ENCODE measurements at places on chromosomes 7 and 10.

GRCh38 chr7:142412551-142413193, 154.8 kb upstream of the PRSS58 start:
- no peak for DNase-seq

- DNase-seq, result no peak
These were observed 219.4 kb downstream of the ABCA13 start for GRCh38 chr7:48390388-48391327.

- DNase-seq, result peak; percentile 43
These were observed 151.8 kb downstream of the SFMBT2 start for GRCh38 chr10:7258948-7259523.

- DNase-seq, result peak; percentile 25
These were observed 139.8 kb downstream of the FAM53B start for GRCh38 chr10:124604214-124605000.

DNA sequence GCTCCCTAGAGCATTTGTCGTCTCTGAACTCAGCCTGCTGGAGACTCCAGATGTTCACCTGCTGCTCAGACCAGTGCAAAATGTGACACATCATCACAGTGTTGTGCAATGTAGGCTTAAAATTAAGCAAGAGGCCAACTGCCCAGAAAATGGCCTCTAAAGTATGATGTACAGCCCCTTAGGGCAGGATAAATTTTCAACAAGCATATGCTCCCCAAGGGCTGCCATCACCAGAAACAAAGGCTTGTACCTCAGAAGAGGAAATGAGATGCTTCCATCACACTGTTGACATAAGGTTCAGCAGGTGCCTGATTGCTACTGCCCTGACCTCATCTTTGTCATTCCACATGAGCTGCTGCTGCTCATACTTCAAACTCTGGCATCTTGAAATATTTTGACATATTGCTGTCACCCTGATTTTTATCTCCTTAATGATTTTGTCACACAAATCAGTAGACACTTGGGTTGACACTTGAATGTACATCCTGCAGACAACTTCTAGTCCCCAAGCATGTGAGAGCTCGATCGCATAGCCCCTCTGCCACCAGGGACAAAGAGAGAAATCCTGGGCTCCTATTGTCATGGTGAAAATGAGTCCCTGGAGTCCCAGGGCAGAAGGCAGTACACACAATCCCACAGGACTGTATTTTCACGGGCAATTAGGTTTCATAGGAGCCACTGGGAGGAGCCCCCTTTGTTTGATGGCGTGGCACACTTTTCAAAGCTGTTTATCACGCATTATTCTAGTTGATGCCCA, 219.7 kb upstream of the STK17A start:
- DNase-seq, result no peak

- DNase-seq, result no peak
These were observed 217.1 kb downstream of the FAM107B start for GRCh38 chr10:14557567-14557966.

GRCh38 chr7:100189061-100189460, 11.3 kb downstream of the STAG3 start:
- DNase-seq, result no peak

GRCh38 chr10:43649185-43649523, 473 bp upstream of the ZNF32 start:
- DNase-seq, result no peak

GRCh38 chr7:7176406-7177043, 5.8 kb upstream of the C1GALT1 start:
- no peak for DNase-seq

- no peak for DNase-seq
These were observed 99.4 kb downstream of the BTRC start for GRCh38 chr10:101453318-101453717.

- DNase-seq, result no peak
These were observed 480.7 kb downstream of the TFEC start for GRCh38 chr7:115549910-115550309.

DNA sequence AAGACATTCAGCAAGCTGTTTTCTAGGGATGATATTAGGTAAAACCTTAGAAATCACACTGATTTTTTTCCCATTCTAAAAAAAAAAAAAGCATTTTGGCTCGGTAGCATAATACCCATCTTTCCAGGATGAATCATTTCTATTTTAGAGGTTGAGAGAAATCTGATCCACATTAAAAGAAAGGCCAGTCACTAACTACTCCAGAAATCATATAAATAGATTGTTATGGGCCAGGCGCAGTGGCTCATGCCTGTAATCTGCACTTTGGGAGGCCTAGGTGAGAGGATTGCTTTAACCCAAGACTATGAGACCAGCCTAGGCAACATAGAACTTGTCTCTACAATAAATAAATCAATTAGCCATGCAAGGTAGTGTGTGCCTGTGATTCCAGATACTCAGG, 164.3 kb downstream of the BAMBI start:
- DNase-seq, result no peak

DNA sequence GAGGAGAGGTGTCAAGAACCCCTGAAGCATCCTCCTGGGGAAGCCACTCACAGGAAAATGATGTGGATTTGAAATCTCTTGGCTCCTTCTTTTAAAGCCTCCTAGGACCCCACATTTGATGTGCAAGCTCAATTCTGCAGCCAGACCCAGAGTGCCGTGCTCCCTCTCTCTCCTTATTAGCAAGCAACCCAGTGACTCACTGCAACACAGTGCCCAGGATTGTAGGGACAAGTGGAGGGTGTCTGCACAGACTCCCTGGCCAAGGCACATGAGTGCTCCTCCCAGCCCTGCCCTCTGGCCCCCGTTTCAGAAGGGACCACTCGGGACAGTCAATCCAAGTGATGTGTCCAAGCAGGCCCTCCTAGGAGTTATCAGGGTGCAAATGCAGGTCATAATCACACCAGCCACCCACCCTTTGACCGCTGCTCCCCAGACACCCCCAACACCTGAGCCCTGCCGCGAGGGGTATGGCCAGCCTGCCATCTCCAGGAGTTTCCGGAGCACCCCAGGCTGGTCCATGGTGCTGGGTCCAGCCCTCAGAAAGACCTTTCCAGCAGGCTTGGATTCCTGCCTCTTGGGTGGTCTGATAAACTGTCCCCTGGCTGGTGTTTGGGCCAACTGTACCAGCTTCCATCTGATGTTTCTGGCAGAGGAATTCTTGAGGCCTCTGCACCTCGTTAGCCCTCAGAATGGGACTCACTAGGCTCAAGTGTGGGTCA, 54.5 kb upstream of the CXCL12 start:
- no peak for DNase-seq

- no peak for DNase-seq
These were observed 56.4 kb downstream of the BBS9 start for GRCh38 chr7:33185786-33186185.

DNA sequence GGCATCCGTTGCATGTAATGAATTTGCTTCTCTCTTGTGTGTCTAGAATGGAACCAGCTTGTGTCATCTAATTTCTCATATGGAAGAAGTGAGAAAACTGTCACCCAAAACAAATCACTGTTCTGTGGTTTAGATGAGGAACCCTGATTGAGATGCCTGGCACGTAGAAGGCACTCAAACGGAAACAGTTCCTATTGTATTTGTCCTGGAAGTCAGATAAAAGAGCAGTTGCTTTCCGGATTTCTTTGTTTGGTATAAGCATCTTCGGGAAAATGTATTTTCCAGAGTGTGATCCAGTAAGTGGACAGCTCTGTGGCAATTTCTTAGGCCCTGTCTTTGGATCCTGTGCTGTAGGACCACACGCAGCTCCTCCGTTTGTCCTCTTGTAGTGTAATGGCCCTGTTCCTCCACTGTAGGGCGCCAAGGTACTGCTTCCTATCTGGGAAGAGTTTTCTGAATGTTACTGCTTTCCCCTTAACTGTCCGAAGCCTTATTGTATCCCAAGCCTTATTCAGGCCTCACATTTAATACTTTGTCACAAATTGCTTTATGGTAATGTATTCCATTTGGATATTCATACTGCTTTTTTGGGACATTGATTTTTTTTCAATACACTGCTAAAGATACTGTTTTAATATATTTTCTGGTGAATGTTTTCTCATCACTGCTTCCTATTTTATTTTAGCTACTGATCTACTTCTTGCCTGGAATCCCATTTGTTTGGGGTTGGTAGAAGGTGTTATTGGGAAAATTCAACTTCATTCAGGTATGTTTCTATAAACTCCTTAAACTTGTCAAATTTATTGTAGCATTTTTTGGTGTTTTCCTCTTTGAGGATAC, 24.8 kb downstream of the INPP5F start:
- peak; percentile 75 for DNase-seq

- DNase-seq, result no peak
These were observed 106.9 kb upstream of the CSTF2T start for GRCh38 chr10:51806079-51806835.

DNA sequence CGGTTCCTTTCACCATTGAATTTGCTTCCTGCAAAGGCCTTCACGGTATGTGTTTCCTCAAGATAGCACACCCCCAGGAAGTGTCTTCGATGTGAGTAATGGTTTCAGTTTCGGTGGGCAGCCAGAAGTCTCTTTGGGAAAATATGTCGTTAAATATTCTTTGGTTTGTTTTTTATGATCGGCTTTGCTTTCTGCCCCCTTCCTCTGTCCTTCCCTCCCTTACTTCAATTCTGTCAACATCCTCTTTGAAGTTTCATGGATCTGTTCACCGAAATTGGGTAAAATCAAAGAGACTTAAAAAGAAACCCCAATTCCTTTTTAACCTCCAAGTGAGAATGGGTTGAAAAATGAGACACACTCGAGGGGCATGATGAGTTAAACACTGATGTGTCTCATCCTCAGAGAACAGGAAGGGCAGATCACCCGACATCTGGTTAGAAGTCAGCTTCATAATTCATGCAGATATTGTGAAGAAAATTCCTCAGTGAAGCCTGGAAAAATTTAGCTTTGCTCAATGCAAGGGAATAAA, 170.8 kb upstream of the HABP2 start:
- no peak for DNase-seq

GRCh38 chr7:91082852-91083495, 181.3 kb upstream of the FZD1 start:
- no peak for DNase-seq

GRCh38 chr10:35089611-35090161, 455 bp downstream of the CUL2 start:
- DNase-seq, result no peak

DNA sequence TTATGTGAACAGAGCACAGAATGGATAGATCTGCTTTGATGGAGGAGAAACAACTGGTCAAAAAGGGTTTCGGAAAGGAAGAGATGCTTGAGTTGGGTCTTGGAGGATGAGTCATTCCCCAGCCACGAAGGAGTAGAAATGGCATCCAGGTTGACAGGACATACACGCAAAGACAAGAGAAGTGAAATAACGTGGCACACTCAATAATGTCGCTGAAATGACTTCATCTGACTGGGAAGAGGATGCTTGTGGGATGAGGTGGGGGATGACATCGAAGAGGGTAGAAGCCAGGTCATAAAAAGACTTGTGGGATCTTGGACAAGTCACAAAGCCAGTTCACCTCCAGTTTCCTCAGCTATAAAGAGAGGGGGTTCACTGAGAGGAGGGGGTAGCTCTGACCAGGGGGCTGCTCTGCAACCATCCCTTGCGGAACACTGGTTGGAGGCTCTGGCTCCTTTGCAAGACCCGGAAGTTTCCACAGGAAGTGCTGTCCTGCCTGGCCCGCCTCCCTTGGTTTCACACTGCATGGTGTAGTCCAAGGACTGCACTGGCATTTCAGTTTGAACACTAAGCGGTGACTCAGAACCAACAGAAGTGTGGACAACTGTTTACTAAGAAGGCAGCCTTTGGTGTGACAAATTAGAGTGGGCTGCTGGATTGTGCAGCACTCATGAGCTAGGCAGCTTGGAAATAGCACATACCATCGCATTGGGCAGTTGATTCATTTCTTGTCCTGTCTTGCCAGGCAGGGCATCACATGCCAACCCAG, 189.9 kb upstream of the ADO start:
- no peak for DNase-seq

GRCh38 chr7:156480671-156481070, 159.9 kb upstream of the RNF32 start:
- DNase-seq, result no peak

GRCh38 chr10:73126343-73126742, 16.1 kb downstream of the NUDT13 start:
- no peak for DNase-seq

GRCh38 chr10:47440207-47440606, 43.7 kb downstream of the ANXA8 start:
- no peak for DNase-seq

- DNase-seq, result no peak
These were observed at the start of gene PRSS2 for GRCh38 chr7:142770661-142771352. PRSS2 (plus strand) TSS chr7:142770970; CDS start chr7:142770983, 13 bp downstream.

GRCh38 chr10:52451817-52452216, 137.7 kb downstream of the DKK1 start:
- no peak for DNase-seq

DNA sequence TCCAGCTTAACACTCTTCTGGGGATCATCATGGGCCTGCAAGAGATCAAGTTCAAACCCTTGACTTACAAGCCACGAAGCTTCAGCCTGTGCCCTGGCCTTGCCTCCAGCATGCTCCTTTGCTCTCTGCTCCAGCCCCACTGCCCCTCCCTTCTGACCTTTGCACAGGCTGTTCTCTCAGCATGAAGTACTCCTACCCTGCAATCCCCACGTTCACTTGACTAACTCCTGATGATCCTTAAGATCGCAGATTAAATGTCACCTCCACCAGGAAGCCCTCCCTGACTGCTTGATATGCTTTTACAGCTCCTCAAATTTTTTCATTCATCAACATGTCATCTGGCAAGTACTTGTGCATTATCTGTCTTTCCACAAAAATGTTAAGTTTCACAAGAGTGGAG, 75.5 kb upstream of the SLF2 start:
- no peak for DNase-seq

DNA sequence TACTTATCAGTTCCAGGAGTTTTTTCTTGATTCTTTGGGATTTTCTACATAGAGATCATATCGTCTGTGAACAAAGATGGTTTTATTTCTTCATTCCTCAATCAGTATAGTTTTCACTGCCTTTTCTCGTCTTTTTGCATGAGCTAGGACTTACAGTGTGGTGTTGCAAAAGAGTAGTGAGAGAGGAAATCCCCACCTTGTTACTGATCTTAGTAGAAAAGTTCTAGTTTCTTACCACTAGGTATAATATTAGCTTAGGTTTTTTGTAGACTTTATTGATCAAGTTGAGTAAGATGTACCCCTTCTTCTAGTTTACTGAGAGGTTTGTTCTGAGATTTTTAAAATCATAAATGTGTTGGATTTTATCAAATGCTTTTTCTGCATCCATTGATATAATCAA, 123.3 kb downstream of the TMEM26 start:
- no peak for DNase-seq

DNA sequence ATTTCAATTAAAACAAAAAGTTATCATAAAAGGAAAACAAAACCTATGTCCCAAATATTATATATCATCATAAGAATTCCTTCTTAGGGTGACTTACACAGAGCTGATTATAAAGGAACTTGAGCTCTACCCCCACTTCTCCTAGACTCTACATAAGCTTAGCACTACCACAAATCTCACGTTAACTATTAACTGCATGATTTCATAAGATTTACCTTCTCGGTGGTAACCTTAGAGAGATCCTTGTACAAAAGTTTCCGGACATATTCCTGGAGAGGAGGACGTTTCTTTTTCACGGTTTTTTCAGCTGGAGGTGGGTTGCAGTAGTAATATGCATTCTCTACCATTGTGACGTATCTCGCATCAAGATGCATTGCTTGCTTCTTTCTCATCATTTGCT, 83.7 kb downstream of the UPF2 start:
- no peak for DNase-seq
